ENCODE measurements at places on chromosomes 6 and 20. TPM values are rescaled to one million over a fixed set of nuclear protein-coding genes. Genes with fewer than 3 reads are reported as not detected.

Gene EFCAB8
- not detected for total RNA-seq

Gene GPR6
- not detected for total RNA-seq

Gene LY6G6F
- not detected for total RNA-seq

Gene FOXA2
- 1.6 TPM for total RNA-seq

Gene RFX6
- not detected for total RNA-seq

Gene ANKRD66
- not detected for total RNA-seq

Gene DDO
- total RNA-seq, result 1.4 TPM

Gene TMEM244
- not detected for total RNA-seq

Gene PGC
- total RNA-seq, result not detected

Gene PLAGL1
- total RNA-seq, result 18.5 TPM

Gene SSR1
- 107 TPM for total RNA-seq

Gene TPMT
- total RNA-seq, result 16.6 TPM

Gene HSP90AB1
- 2,316 TPM for total RNA-seq

Gene GJA10
- not detected for total RNA-seq

Gene ABHD16B
- not detected for total RNA-seq

Gene THEMIS
- total RNA-seq, result not detected

Gene APOBEC2
- not detected for total RNA-seq

Gene PPIL1
- 76.8 TPM for total RNA-seq

Gene BANF2
- total RNA-seq, result not detected

Gene MUC21
- not detected for total RNA-seq

Gene NRN1
- 37.3 TPM for total RNA-seq

Gene MCCD1
- not detected for total RNA-seq

Gene PNLDC1
- total RNA-seq, result not detected

Gene SYCP2L
- 1.5 TPM for total RNA-seq

Gene TRMT6
- 8.7 TPM for total RNA-seq

Gene RIPPLY2
- not detected for total RNA-seq

Measured in H4 (cell line).